ENCODE measurements at places on chromosomes 1 and 21. TPM values are rescaled to one million over a fixed set of nuclear protein-coding genes. Genes with fewer than 3 reads are reported as not detected.
A peak's percentile ranks its signal among the peaks of the same experiment; 100 is the strongest.

Gene RABGAP1L
- total RNA-seq = 40.2 TPM

Gene C1orf115
- 1.1 TPM for total RNA-seq

Gene ZBTB40
- total RNA-seq = 13.4 TPM

DNA sequence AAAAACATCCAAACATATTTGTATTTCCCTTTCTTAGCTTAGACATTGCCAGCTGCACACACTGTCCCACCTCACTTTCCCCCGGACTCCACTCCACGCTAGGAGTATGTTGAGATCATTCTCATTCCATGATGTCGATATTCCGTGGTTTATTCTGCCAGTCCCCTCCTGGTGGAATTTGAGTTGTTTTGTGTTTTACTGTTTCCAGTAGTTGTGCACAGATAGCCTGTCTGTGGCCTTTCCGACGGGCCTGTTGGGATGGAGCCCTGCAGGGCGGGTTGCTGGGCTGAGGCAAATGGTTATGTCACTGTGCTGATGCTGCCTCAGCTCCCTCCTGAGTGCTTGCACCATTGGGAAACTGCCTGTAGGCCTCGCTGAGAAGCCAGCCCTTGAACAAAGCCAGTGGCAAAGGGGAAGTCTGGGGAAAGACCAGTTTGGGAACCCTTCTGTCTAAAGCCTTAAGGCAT is 12.8 kb downstream of the TRAPPC10 start:
- H3K4me3 ChIP-seq = no peak overlapping the region
- H3K27ac ChIP-seq = peak overlapping the region; percentile 56
- DNase-seq = peak; percentile 75
- no peaks in the 10 kb centered on the region for H3K36me3 ChIP-seq
- no peaks in the 10 kb centered on the region for H3K27me3 ChIP-seq

DNA sequence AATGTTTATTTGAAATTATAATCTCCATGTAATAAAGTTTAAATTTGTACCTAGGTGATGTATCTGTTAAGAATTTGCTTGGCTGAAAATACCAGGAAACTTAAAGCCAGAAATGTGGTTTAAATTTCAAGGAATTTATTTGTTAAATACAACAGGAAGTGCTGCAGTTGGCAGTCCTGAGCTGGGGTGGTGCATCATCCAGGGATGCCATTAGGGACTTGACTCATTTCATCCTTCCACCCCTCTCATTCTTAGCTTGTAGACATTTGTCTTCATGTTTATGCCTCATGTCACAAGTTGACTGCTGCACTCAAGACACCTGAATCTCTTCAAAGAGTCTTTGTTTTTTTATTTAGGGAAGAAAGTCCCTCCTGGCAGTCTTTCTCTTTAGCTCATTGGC is 175.9 kb downstream of the LHX8 start:
- H3K27me3 ChIP-seq = no peaks in the 10 kb centered on the region
- no peaks in the 10 kb centered on the region for H3K4me1 ChIP-seq
- H3K27ac ChIP-seq = no peak overlapping the region
- no peak overlapping the region for H3K4me3 ChIP-seq
- H3K36me3 ChIP-seq = no peaks in the 10 kb centered on the region
- peak; percentile 73 for DNase-seq

DNA sequence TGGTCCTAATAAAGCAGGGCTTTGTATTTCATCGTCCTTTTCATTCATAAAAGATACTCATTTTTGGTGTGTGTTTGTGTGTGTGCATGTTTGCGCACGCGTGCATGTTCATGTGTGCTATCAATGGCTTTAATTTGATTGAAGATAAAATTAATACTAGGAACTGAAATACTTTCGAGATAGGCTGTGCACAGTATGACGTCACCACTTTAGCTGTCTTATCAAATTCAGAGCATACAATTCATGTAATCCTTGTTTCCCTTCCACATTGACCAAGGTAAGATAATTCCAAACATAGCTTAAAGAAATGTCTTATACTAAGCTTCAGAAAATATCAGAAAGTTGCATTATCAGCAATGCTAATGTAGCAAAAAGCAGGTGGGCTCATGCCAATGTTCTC is 113.6 kb upstream of the CYYR1 start:
- H3K27me3 ChIP-seq = no peaks in the 10 kb centered on the region
- no peaks in the 10 kb centered on the region for H3K36me3 ChIP-seq
- no peak for DNase-seq
- H3K27ac ChIP-seq = no peak overlapping the region
- no peaks in the 10 kb centered on the region for H3K4me1 ChIP-seq

DNA sequence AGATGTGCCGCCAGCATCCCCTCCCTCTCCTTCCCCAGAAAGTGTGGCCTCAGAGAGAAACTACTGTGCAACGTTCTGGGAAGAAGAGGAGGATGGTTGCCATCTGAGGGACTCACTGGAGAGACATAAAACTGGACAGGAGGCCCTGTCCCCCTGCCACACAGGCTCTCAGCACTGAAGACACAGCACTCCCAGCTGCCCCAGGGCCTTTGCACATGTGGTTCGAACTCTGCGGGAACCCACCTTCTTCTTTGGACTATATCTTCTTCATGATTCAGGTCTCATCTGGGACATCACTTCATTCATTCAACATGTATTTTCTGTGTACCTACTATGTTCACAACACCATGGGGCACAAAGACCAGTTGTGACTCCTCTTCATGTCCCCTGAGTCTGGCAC is 17.4 kb downstream of the IGSF21 start:
- H3K36me3 ChIP-seq = no peaks in the 10 kb centered on the region
- DNase-seq = no peak
- no peaks in the 10 kb centered on the region for H3K4me1 ChIP-seq
- no peak overlapping the region for H3K27ac ChIP-seq
- no peak overlapping the region for H3K4me3 ChIP-seq
- H3K27me3 ChIP-seq = peaks cover 2% of the 10 kb centered on the region

DNA sequence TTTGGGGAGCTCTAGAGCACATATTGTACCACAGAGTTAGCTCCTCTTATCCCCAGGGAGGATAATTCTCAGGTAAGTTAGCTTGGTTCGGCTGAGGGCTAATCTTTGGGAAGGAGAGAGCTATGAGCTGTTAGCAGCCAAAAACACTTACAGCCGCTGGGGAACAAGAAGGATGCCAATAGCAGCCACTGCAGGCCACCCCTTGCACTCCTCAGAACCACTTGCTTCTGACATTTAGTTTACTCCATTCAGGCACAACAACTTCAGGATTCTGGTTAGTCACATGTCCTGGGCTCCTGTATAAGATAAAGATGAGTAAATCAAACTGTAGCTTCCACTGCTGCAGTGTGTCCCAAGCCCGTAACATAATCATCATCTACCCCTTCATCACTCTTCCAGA is 212.6 kb upstream of the ADGRL2 start:
- no peaks in the 10 kb centered on the region for H3K36me3 ChIP-seq
- no peak for DNase-seq
- no peak overlapping the region for H3K27ac ChIP-seq
- H3K4me3 ChIP-seq = no peak overlapping the region
- H3K27me3 ChIP-seq = no peaks in the 10 kb centered on the region

GRCh38 chr1:17563494-17564281 is 24.2 kb downstream of the ARHGEF10L start:
- H3K4me1 ChIP-seq = peaks cover 19% of the 10 kb centered on the region
- no peaks in the 10 kb centered on the region for H3K36me3 ChIP-seq
- no peak overlapping the region for H3K4me3 ChIP-seq
- H3K27ac ChIP-seq = no peak overlapping the region
- no peak for DNase-seq

DNA sequence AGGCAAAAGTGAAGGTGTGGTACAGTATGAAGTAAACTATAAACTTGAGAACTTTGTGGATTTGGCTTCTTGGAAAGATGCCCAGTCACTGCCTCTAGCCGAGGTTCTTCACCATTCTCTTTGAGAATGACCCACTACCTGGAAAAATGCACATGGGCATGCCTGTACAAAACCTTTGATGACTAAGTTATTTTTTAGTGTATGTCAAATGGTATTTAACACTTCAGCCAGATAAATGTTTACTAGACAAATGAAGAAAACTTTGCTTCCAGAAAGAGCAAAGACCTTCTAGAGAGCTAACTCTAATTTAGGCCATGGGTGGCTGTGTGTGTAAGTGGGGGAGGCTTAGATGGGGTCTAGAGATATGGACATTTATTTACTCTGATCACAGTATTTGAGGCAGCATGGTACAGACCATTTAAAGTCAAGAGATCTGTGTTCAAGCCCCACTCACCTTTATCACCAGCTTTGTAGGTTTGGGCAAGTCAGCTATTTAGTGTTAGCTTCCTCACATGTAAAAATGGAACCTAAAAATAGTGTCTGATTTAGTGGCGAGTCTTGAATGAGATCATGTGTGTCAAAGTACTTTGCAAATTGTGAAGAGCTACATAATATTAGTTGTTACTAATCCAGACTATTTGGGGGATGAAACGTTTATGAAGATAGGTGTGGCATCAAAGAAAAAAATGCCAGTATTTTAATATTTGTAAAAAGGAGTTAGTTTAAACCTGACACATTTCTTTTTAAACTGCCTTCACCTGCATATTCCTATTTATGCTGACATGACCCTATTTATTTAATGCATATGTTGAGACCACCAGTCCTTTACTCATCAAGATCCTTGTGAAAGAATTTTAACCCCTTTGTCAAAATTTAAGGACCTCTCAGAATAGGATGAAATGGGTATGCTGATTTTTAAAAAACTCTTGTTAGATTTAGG is 20.2 kb downstream of the NFYC start:
- peaks cover 17% of the 10 kb centered on the region for H3K4me1 ChIP-seq
- no peaks in the 10 kb centered on the region for H3K36me3 ChIP-seq
- no peaks in the 10 kb centered on the region for H3K27me3 ChIP-seq
- peak overlapping the region; percentile 85 for H3K27ac ChIP-seq

GRCh38 chr1:178723546-178723945 is 1.5 kb upstream of the RALGPS2 start:
- H3K36me3 ChIP-seq = no peaks in the 10 kb centered on the region
- peaks cover 12% of the 10 kb centered on the region for H3K4me1 ChIP-seq
- H3K27me3 ChIP-seq = no peaks in the 10 kb centered on the region
